Activated T-helper 17 cell treated with anti-CD3 and anti-CD28 coated beads, Interleukin-2, amount 50 U/mL, for 72 hours (primary cell): ENCODE measurements at places on chromosomes 2 and 18. TPM values are rescaled to one million over a fixed set of nuclear protein-coding genes. Genes with fewer than 3 reads are reported as not detected.
A peak's percentile ranks its signal among the peaks of the same experiment; 100 is the strongest.

DNA sequence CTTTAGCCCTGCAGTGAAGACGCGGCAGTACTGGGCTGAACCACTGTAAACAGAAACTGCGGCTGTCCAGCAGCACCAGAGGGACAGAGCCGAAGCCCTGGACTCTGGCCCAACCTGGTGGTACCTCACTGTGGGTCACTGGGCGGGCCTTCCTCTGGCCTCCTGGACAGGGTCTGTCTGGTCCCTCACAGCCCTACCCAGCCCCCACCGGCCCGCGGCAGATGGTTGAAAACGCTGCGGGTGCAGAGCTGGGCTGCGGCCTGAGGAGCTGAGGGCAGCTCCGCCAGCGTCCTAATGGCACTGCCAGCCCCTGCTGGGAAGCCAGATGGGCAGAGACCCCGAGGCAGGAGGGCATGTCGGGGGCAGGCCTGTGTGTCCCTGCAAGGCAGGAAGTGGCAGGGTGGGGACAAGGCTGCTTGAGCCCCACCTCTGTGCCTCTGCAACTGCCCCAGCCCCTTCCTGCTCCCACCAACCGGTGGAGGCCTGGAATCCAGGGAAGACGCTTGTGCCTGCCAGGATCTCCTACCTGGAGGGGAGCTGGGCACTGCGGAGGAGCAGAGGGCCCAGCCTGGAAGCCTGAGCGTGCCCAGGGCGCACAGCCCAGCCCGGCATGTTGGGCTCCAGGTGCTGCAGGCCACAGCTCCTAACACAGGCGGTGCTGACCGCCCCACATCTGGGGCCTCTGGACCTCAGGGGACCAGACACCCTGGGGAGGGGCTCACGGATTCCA is 36.3 kb downstream of the HS6ST1 start:
- ATAC-seq, result no peak

GRCh38 chr2:30645081-30645744 is 162.0 kb downstream of the CAPN13 start:
- ATAC-seq, result no peak

DNA sequence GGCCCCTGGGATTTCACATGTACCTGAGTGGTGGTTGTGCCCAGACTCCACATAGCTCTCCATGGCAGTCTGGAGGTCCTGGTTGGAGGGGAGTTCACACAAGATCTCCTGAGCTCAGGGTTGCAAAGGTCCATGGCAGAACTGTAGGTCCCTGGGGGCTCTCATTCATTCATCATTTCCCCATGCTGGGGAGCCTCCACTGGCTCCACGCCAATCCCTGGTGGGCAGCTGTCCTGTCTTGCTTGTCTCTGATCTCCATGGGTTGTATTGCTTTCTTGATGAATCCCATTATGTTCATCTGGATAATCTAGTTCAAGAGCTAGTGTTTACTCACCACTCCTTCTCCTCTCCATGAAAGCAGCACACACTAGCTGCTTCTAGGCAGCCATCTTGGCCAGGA is 42.4 kb downstream of the ZSWIM2 start:
- no peak for ATAC-seq

The SLC5A7 gene
- not detected for total RNA-seq

DNA sequence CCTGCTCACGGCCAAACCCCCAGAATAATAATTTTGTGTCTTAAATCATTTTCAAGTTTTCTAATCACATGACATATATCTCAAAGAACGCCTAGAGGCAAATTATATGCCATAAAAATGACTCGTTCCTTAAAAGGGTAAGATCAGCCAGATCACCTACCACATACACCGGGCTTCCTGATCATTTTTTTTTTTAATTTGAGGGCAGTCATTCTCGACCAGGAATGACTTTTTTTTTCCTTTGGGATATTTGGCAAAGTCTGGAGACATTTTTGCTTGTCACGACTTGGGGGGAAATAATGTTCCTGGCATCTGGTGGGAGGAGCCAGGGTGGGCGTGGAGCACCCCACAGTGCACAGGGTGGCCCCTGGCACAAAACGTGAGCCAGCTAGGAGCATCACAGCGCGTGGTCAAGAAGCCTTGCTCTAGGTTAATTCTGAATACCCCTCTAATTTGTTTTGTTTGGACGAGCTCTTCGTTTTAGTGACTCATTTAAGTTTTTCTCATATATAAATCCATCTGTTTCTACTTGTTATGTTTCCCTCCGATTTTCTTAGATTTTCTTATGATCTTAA is 94.9 kb downstream of the TWIST2 start:
- no peak for ATAC-seq

- ATAC-seq, result no peak
Observed at GRCh38 chr2:25077789-25078169, 35.9 kb downstream of the EFR3B start.

DNA sequence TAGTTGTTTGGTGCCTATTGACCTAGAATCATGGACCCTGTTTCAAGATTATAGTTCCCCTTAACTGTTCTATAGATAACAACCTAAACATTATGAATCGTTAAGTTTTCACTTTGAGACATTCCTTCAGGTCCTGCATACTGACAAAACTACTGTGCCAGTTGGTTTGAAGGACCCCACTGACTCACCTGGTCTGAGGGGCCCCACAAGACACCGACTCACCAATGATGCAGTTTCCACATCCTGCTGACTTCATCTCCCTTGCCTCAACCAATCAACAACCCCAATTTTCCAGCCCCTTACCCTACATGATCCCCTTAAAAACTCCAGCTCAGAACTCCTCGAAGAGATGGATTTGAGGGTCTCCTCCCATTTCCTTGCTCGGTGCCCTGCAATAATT is 89.6 kb upstream of the CCDC141 start:
- ATAC-seq, result peak; percentile 76

The GNAL gene
- total RNA-seq, result 0.30 TPM

The LHCGR gene
- not detected for total RNA-seq

The CSRNP3 gene
- total RNA-seq, result not detected

The GKN1 gene
- not detected for total RNA-seq

DNA sequence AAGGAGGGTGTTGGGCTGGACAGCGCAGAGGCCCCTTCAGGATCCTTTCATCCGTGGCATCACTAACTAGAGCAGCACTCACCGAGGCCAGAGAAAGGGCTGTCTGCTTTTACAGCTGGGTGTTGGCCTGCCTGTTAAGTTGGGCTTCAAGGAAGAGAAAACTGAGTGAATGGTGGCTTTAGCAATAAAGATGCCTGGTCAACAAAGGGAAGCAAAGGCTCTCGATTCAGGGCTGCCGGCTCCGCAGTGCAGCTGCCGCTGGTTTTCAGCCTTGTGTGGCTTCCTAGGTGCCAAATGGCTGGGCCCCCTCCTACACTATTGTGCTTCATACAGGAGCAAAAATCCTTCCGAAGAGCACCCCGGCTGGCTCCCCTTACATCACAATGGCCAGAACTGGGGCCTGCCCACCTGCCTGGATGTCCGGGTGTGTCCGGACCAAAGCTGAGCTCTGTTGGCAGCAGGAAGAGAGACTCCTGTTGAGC is 61.0 kb upstream of the GPR45 start:
- ATAC-seq, result no peak

The ABCG8 gene
- total RNA-seq, result not detected

- ATAC-seq, result no peak
Observed at GRCh38 chr2:202736826-202737225, 102.1 kb downstream of the FAM117B start.

The CFAP210 gene
- total RNA-seq, result not detected

DNA sequence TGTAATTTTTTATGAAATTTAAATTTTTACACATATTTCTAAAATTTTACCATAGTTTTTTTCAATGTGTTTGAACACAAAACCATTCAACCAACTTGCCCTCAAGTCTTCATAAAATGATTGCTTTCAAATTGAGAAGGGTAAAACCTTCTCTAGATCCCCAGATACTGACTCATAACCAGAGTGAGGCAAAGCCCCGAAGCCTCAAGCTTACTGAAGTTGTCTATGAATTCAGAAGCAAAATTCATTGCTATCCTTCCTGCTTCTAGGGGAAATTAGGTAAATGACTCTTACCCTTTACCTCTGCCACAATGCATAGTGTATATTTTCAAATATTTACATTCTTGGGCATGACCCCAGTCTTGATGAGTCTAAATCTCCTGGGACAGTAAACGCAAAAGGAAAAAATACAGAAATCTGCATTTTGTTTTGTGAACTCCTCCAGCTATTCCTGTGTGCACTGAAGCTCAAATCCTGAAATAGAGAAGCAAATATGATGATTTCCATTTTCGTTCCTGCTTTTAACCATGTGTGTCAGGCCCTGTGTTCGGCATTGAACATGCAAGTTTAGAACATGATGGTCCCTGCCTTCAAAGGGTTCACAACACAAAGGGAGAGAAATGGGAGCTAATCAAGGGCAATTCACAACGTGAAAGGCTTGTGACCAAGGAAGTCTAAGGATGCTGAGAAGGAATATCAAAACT is 246.3 kb downstream of the SUCLG1 start:
- no peak for ATAC-seq

The ELAC1 gene
- total RNA-seq, result 1.1 TPM

- peak; percentile 69 for ATAC-seq
Observed at GRCh38 chr2:237097911-237098702, 12.4 kb downstream of the COPS8 start.

DNA sequence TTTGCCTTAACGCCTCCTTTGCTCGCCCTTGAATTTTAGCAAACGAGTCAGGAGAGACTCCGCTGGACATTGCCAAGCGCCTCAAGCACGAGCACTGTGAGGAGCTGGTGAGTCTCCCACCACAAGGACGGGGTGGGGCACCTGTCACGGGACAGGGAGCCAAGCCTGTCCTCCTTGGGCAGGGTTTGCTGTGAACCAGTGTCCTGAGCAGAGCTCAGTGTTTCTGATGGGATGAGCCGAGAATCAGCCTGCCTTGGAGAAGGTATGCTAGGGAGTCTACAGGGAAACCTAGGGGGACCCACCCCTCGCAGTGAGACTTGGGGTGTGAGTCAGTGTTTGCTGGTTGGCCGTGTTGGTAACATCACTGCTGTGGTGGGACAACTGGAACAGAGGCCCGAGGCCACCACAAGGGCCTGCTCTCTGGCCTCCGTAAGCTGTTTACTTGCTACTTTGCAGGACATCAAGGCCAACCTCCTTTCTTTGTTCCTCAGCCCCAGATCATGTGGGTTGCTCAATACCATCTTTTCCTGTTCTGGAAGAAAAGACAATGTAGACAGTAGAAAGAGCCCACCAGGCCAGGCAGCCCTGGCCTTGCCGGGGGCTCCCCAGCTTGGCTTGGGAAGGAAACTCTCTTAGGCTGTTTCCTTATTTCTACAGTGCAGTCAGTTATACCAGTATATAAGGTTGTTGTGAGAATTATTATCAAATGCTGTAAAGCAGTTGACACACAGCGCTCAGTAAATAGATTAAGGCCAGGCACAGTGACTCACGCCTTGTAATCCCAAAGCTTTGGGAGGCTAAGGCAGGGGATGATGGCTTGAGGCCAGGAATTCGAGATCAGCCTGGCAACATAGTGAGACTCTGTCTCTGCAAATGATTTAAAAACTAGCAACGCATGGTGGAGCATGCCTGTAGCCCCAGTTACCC is 42.4 kb downstream of the ITGB1BP1 start:
- ATAC-seq, result no peak

- ATAC-seq, result no peak
Observed at GRCh38 chr18:41993151-41993550, 38.1 kb downstream of the PIK3C3 start.

DNA sequence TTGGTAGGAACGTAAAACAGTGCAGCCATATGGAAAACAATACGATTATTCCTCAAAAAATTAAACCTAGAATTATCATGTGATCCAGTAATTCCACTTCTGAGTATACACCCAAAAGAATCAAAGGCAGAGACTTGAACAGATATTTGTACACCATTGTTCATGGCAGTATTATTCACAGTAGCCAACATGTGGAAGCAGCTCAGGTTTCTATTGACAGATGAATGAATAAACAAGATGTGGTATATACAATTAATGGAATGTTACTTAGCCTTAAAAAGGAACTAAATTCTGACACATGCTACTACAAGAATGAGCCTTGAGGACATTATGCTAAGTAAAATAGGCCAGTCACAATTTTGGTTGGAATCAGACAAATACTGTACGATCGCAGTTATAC is 14.2 kb upstream of the RTTN start:
- ATAC-seq, result no peak

DNA sequence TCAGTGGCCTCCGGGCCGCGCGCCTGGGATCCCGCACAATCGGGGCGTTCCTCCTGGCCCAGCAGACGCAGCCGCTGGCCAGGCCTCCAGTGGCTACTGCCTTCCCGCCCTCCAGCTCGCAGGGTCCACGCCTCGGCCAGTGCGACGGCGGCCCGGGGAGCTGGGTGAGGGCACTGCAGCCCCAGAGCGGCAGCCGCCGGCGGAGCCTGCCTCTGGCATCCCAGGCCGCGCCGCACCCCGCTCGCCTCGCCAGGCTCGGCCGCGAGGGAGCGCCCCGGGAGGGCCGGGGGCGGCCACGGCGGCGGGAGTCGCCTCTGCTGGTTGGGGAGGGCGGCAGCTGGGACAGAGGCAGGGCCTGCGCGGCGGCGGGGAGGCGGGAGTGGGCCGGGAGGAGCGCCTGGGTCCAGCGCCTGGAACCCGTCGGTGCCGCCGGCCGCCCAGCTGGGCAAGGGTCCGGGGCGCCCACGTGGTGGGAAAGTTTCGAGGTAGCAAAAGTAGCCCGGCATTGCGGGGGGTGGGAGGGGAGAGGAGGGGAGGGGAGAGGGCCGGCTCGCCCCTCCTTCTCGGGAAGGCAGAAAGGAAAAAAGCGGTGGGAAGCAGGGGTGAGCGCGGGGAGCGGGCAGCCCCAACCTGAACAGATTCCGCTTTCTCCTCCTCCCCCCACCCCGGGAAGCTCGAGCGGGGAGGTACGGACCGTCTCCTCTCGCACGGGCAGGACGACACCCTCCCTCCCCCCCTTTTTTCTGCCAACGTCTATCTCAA is 1.5 kb upstream of the INHBB start:
- no peak for ATAC-seq

- ATAC-seq, result no peak
Observed at GRCh38 chr2:173033084-173033483, 42.6 kb upstream of the MAP3K20 start.

- ATAC-seq, result no peak
Observed at GRCh38 chr2:241891988-241892298, 22.4 kb downstream of the RTP5 start.

- no peak for ATAC-seq
Observed at GRCh38 chr2:120125195-120125594, 98.0 kb downstream of the TMEM185B start.

The SLC11A1 gene
- 0.09 TPM for total RNA-seq

GRCh38 chr18:57171026-57171425 is 24.1 kb downstream of the BOD1L2 start:
- ATAC-seq, result no peak

The SH2D6 gene
- 0.66 TPM for total RNA-seq

DNA sequence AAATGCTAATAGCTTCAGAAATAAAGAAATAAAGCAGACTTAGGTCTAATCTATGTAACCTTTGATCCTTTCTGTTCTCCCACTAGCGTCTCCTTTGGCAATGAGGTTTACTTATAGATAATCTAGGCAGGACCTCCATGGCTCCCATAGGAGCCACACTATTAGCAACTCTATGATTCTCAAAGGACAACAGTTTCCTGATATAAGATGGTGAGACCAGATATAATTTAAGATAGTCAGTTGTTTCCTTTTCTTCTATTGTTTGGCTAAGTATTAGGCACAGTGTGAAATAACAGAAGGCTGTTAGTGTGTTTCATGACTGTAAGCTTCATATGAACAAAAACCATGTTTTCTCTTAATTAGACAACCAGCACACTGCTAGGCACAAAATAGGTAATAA is 58.7 kb upstream of the SCN9A start:
- ATAC-seq, result no peak
